CD4-positive, alpha-beta T cell treated with Interleukin-10 for 1 hour (primary cell): ENCODE measurements at places on chromosomes 5 and 9.

- no peak for DNase-seq
Measured at GRCh38 chr5:172407241-172407691, 47.1 kb downstream of the SH3PXD2B start.

- DNase-seq = no peak
Measured at GRCh38 chr5:137611011-137611580, 112.0 kb upstream of the SPOCK1 start.

DNA sequence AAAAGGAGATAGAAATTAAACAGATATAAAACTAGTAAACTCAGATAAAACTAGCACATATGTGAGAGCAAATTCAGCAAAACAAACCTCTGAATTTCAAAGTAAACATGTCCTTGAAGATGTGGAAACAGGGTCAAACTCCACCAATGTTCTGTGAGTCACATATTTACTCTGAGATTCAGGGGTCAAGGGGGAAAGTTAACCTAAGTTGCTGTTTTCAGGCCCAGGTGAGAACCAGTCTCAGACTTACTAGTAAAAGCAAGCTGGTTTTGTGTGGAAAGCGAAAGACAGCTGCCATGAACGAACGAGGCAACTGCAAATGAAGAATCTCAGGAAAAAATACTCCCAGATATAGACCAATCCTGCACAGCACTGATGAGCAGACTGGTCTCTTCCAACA is 29.0 kb downstream of the PSMB7 start:
- no peak for DNase-seq

- no peak for DNase-seq
Measured at GRCh38 chr9:114889802-114890224, 40.6 kb downstream of the TNFSF8 start.

GRCh38 chr9:109794361-109795012 is 14.5 kb downstream of the PALM2AKAP2 start:
- DNase-seq = no peak

DNA sequence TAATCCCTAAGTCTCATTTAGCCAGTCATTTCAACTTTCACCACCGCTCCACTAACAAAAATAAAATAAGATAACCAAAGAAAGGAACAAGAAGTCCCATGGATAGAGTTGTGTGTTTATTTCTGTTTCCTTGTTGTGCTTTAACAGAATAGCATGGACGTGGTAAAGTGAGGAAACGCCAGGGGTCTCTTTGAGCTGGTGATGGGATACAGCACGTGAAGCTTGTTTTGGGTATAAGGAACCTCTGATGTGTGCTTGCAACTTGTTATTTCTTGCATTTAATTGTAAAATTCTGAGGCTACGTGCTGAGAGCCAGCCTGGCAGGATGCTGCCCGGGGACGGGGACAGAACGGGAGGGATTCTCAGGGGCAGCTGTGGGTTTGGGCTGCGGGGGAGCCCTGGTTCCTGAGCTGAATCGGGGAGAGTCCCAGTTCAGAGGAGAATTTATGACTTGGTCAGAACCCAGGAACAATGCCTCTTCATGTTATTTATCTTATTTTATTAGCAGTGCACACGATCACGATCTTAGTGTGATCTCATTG is 63.4 kb downstream of the ANKRD33B start:
- DNase-seq = no peak

DNA sequence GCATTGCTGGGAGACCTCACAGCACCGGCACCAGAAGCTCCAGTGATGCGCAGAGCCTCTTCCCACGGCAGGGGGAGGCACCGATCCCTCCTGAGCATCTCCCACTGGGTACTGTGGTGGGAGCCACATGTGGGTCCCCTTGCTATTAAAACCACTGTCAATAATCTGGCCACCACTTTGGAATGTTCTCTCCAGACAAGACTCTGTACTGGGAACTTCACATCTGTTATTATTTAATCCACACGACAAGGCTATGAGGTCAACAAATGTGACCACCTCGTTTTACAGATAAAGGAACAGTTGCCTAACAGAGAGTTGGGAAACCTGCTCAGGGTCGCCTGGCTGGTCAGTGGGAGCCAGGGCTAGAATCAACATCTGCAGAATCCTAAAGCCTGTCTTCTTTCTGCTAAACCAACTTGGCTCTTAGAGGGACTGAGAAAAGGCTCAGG is 72.7 kb downstream of the EPB41L4B start:
- no peak for DNase-seq

DNA sequence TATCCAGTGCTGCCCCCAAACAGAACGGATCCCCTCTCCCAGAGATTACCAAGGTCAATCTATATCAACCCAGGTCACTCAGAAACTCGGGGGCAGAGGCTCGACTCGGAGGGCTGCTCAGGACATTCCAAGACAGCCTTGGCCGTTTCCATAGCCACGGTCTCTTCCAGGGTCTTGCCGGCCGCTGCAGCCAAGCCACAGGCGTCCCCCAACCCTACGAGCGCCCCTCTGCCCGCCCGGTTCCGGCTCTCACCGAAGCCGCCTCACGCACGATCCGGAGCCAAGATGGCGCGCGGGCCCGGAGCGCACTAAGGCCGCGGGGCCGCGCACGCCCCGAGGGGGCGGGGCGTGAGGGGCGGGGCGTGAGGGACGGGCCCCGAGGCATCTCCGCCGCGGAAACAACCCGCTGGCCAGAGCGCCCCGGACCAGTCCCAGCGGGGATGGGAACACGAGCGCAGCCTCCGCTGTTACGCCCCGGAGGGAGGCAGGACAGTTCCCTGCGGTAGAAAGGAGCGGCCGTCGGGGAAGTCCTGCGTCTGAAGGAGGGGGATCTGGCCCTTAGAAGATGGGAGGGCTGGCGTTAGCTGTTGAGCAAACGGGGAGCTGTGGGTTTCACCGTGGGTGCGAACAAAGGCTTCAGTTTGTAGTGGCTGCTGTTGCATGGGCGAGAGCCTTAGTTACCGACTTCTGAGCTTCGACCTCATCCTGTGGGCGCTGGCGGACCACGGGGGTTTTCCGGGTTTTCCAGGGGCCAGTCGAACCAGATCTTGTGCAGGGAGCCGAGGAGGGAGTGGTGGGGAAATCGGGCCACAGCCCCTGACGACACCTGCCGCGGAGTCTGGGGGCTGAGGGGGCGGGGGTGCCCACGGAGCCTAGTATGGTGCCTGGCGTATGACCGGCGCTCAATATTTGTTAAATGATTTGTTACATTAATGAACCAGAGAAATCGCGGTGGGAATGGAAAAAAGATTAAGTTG is at the start of gene RPP25L:
RPP25L (minus strand) TSS at position 287 of the 977 bp plus-strand sequence. CDS start 801 bp downstream, outside the sequence.
- DNase-seq = peak; percentile 86

DNA sequence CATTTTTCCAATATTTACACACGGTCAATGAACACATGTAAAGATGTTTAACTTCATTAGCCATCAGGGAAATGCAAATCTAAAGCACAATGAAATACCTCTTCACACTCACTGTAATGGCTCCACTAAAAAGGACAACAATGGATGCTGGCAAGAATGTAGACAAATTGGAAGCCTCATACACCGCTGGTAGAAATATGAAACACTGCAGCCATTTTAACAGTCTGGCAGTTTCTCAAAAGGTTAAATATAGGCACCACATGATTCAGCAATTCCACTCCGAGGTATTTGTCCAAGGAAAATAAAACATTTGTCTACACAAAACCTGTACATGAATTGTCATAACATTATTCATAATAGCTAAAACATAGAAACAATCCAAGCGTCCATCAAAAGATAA is 20.0 kb downstream of the RNF145 start:
- no peak for DNase-seq

DNA sequence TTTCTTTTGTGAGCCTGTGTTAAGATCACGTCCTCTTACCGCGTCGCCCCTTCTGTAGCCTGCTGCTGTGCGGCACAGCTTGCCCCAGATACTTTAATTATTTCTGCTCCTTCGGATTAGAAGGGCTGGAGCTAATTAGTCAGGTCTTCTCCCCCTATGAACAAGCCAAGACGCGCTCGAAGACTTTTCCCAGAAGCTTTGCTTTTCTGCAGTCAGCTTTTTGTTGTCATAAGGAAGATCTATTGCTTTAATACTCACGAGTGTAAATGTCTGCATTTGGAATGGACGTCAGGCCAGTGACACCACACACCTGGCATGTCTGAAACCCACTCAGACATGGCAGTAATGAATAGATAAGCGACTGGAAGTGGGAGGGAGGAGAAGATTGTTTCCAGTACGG is 37.0 kb downstream of the PRUNE2 start:
- no peak for DNase-seq

DNA sequence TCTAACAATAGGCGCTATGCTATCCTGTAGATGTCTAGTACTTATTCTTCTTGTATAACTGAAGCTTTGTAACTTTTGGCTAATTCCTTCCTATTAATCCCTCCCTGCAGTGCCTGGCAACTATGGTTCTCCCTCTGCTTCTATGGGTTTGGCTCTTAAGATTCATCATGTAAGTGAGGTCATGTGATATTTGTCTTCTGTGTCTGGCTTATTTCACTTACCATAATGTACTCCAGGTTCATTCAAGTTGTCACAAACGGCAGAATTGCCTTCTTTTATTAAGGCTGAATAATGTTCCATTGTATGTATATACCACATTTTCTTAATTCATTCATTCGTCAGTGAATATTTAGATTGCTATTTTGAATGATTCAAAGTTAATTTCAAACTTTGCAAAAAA is 149.9 kb upstream of the GAS1 start:
- DNase-seq = no peak

- no peak for DNase-seq
Measured at GRCh38 chr5:8270246-8270645, 401.3 kb downstream of the MTRR start.

GRCh38 chr9:97768746-97769145 is 71.6 kb upstream of the XPA start:
- DNase-seq = no peak

DNA sequence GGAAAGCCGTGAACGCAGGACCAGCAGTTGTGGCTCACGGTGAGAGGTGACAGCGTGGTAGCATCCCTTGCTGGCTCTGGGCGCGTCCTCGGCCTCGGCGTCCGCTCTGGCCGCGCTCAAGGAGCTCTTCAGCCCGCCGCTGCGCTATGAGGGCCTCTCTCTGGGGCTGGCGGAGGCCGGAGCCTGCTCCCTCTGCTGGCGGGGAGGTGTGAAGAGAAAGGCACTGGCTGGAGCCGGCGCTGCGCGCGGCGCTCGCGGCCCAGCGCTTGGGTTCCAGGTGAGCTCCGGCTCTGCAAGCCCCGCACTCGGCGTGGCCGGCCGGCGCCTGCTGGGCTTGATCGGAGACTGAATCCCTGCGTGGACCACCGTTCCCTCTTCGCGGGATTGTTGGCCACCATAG is 705.6 kb downstream of the SEMA5A start:
- DNase-seq = no peak

- DNase-seq = no peak
Measured at GRCh38 chr5:81417052-81417451, 23.1 kb upstream of the ACOT12 start.

DNA sequence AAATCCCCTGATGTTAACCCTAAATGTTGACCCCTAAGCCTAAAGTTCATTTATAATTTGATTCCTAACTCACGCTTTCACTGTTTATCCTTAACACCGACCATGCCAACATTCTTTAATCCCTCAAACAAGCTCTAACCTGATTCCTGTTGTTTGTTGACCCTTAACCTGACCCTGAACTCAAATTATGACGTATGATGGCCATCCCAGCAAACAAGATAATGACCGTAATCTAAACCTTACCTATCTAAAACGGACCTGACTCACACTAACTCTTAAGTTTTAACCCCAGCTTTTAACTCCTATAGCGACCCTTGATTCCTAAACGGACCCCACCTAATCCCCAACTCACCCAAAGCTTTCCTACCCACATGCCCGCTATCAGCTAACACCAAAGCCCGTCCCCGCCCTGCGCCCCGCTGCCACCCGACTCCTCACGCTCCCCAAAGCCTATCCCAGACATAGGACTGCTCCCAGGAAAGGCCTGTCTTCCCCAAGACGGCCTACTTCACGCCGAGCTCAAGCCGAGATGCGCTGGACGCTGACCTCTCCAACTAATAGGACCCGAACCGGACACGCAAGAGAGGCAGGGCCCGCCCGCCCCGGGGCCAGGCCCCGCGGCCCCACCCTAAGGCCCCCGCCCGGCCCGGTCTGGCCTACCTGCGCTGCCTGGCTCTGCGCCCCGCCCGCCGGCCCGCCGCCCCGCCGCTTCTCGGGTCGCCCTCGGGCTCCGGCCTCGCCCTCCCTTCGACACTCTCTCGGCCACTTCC is 395 bp downstream of the TLN1 start:
- DNase-seq = peak; percentile 10

- DNase-seq = no peak
Measured at GRCh38 chr5:62042007-62042406, 264.0 kb upstream of the KIF2A start.

GRCh38 chr5:73256862-73257261 is 83.9 kb downstream of the TMEM174 start:
- no peak for DNase-seq

DNA sequence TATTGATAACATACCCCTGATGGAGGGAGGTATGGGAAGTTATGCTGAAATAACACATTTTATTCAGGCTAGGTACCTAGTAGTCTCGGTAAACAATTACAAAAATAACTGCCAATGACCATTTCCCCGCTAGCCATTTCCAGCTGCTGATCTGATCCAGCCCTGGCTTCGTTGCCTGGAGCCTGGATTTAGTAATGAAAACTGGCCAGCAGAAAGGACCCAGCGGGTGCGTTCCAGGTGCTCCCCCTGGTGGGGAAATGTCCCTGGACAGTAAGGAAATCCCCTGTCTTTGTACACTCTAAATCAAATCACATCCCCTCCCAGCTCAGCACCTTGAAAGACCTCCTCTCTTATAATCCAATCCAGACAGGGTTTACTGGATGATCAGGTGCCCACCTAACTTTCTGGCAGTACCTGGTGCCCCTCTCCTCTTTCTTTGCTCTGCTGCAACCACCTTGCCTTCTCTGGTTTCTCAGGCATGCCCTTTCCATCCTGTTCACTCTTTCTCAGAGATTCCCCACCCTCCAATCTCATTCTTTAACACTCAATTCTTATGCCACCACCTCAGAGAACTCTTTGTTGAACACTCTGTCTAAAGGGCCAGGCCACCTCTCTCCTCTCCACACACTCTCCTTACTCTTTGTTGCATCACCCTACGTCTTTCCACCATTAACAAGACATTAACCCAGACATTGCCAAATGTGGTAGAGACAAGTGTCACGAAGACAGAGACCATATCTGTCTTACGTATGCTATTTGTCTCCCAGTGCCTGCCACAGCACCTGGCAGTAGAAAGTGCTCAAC is 50.1 kb upstream of the SMAD5 start:
- DNase-seq = peak; percentile 65

DNA sequence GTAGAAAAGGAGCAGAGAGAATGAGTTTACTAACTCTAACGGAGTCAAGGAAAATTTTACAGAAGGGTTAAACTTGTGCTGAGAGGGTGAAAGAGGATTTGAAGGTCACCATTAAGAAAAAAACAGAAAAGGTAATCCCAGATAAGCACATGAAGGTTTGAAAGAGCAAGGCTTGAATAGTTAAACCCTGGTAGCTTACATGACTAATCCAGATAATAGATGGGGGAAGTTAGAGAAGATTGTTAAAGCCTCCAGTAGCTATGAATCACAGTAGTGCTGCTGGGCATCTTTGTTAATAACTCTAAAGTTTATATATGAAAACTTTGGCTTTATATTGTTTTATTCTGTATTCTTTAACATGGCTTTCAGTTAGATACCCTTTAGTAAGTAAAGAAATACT is 354.5 kb upstream of the FTMT start:
- no peak for DNase-seq

GRCh38 chr9:127742435-127743088 is 7.5 kb upstream of the TOR2A start:
- DNase-seq = no peak

GRCh38 chr5:154620411-154620810 is 134.8 kb upstream of the LARP1 start:
- no peak for DNase-seq
